ENCODE measurements at places on chromosomes 16 and 17.

GRCh38 chr17:32258383-32259140, 7.1 kb upstream of the RHBDL3 start:
- DNase-seq = no peak

- DNase-seq = no peak
These were observed 171.8 kb upstream of the GSE1 start for GRCh38 chr16:85441189-85441889.

DNA sequence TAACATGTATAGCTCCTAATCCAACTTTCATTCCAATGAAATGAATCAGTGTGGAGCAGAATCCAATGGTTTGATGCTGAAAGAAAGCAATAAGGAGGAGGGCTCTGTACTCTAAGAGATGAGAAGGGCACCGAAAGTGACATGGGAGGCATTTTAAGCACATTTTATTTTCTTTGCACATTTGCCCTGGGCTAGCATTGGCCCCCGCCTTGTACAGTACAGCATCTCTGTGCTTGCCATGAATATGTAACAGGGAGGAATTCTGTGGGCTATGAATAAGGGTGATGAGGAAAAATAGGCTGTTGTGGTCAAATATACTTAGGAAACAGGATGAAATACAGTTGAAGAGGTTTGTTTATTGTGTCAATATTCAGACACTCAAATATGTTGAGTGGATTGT, 45.2 kb upstream of the SHISA6 start:
- DNase-seq = no peak

- DNase-seq = no peak
These were observed at the start of gene CES1 for GRCh38 chr16:55832773-55833691. Gene CES1 (minus strand): TSS chr16:55833096. CDS start chr16:55833055, 41 bp downstream.

GRCh38 chr16:78984324-78984723, 616.2 kb downstream of the MAF start:
- no peak for DNase-seq

GRCh38 chr17:49180998-49181635, 29.3 kb downstream of the GNGT2 start:
- no peak for DNase-seq

- DNase-seq = no peak
These were observed 263.0 kb downstream of the FTO start for GRCh38 chr16:53966821-53967571.

GRCh38 chr16:20875355-20875650, 24.9 kb downstream of the DCUN1D3 start:
- no peak for DNase-seq

DNA sequence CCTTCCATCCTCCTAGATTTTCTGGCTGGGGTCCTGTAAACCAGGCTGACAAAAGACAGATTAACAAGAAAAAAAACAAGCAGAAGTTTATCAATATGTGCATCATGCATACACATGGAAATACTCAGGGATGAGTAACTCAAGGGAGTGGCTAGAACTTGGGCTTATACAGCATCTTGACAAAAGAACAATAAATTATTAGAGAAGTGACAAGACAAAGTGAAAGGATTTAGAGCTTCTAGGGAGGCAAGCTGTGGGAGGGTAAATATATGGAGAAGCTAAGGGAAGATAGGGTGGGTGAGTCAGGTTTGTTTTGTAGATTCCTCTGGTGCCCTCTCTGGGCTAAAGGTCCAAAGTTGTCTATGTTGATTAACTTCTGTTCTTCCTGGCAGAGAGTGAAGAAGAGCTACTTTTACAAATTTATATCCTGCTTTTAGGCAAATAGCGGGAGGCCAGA, 48.0 kb upstream of the NDRG4 start:
- DNase-seq = no peak

GRCh38 chr16:59909262-59909661, 1175.1 kb upstream of the GOT2 start:
- DNase-seq = no peak

GRCh38 chr16:66923866-66924265, 1.5 kb downstream of the RRAD start:
- no peak for DNase-seq

DNA sequence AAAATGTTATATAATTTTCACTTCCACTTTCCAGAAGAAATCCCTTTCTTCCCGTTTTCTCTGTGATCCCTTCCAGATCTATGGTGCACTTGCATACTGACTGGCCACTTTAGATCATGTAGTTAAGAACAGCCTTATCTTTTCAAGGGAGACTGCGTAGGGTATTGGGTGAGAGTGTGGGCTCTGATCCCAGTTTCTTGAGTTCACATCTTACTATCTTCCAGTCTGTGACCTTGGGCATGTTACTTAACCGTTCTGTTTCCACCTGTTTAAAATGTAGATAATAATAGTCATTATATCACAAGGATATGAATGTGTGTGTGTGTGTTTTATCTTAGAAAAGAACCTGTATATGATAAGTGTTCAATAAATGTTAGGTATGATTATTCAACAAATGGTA, 83.7 kb downstream of the TANGO6 start:
- DNase-seq = no peak

DNA sequence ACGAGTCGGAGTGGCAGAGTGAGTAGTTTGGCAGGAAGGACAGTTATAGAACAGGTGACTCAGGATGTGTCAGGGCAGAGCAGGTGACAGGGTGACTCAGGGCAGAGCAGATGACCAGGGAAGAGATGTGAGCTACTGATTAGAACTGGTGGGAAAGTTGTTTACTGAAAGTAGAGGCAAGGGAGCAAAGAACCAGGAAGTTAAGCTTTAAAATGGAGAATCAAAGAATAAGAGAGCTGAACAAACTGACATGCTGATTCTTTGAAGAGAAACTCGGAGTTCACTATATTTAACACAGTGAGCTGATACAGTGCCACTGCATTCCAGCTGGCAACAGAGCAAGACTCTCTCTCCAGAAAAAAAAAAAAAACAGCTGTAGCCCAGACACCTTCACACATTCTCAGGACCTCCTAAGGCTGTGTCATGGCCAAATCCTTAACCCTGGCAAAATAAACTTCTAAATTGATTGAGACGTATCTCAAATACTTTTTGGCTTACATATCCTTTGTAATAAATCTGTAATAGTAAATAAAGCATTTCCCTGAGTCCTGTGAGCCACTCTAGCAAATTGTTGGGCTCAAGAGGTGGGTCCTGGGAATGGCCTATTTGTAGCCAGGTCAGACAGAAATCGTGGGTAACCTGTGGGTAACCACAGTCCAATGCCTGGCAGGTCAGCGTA, 12.3 kb upstream of the UBE2I start:
- no peak for DNase-seq

- DNase-seq = no peak
These were observed 36.4 kb upstream of the ARHGAP17 start for GRCh38 chr16:25051406-25052150.

- no peak for DNase-seq
These were observed 61.8 kb downstream of the ARSG start for GRCh38 chr17:68353111-68353521.

GRCh38 chr17:18248300-18248731, 10.2 kb downstream of the FLII start:
- DNase-seq = peak; percentile 17

DNA sequence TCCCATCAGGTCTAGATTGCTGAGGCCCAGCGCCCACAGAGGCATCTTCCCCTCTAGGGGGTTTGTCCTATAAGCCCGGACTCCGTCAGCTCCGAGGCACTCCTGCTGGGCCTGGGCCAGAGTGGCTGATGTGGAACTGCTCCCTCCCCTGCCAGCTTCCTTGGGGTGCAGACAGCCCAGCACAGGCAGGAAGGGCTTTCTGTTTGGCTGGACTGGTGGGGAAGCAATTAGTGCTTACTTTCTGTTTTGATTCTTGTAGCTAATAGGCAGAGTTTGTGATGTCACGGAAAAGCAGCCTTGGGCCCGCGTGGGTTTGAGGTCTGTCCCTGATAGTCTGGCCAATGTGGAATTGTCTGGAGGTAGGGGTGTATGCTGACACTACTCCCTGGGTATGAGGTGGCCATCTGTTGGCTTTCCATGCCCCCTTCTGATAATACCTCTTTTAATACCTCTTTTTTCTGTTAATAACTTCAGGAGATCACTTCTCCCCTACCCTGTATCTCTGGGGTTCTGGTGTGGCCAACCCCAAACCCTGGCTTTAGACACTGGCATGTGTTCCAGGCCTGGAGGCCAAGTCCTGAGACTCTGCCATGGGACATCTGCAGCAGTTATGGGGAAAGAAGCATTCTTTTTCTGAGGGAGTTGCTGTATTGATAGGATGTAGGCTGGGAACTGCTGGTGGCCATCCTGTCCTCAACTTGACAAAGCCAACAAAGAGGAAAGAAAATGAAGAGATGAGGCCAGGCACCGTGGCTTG, 190.9 kb downstream of the RAB11FIP4 start:
- no peak for DNase-seq

GRCh38 chr17:41199421-41200078, 9.9 kb downstream of the KRTAP9-1 start:
- DNase-seq = no peak

DNA sequence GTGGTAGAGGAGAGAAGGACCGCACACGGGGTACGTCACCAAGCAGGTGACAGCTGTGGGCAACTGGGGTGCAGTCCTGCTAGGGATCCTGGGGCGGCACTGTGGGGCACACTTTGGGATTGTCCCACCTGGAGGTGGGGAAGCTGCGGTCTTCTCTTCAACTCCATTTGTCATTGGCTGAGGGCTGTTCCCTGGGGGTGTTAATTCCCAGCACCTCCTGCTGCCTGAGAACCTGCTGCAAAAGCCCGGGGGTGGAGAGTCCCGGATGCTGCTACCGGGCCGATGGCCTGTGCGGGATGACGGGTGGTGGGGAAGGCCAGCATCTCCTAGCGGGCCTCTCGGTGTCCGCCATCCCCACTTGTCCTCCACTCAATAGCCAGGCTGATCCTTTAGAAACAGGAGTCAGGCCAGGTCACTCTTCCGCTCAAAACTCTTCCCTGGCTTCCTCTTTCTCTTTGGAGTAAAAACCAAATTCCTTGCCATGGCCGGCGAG, 100.2 kb downstream of the CYLD start:
- no peak for DNase-seq

All from activated T-helper 1 cell treated with anti-CD3 and anti-CD28 coated beads, Interleukin-2, amount 50 U/mL, for 16 hours (primary cell).